Activated CD8-positive, alpha-beta memory T cell treated with anti-CD3 and anti-CD28 coated beads, Interleukin-2, amount 50 U/mL, for 4 hours (primary cell): ENCODE measurements at places on chromosomes 3 and 15.

GRCh38 chr3:100297784-100298183, 36.8 kb upstream of the NIT2 start:
- no peak for DNase-seq

DNA sequence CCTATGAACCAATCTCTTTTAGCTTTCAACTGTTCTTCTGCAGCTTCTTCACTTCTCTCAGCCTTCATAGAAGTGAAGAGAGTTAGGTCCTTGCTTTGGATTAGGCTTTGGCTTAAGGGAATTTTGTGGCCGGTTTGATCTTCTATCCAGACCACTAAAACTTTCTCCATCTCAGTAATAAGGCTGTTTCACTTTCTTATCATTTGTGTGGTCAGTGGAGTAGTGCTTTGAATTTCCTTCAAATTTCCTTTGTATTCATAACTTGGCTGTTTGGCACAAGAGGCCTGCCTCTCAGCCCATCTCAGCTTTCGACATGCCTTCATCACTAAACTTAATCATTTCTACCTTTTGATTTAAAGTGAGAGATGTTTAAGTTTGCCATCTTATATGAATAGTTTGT, 21.7 kb downstream of the DZIP1L start:
- DNase-seq: no peak

DNA sequence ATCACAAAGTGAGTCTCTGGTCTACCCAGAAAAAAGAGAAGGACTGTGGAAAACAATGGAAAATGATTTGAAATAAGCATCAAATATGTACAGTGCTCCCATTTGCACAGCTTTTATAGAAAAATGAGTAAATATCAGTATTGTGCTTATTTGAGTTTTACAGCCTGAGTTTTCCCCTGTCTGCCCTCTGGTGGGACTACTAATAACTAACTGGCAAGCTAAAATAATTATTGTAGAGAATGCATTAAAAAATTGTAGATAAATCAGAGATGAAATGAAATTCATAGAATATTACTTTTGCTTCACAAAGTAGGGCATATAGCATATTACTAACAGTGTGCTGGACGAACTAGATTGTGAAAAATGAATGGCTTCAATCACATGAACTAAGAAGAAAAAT, 287.1 kb downstream of the NAALADL2 start:
- no peak for DNase-seq

DNA sequence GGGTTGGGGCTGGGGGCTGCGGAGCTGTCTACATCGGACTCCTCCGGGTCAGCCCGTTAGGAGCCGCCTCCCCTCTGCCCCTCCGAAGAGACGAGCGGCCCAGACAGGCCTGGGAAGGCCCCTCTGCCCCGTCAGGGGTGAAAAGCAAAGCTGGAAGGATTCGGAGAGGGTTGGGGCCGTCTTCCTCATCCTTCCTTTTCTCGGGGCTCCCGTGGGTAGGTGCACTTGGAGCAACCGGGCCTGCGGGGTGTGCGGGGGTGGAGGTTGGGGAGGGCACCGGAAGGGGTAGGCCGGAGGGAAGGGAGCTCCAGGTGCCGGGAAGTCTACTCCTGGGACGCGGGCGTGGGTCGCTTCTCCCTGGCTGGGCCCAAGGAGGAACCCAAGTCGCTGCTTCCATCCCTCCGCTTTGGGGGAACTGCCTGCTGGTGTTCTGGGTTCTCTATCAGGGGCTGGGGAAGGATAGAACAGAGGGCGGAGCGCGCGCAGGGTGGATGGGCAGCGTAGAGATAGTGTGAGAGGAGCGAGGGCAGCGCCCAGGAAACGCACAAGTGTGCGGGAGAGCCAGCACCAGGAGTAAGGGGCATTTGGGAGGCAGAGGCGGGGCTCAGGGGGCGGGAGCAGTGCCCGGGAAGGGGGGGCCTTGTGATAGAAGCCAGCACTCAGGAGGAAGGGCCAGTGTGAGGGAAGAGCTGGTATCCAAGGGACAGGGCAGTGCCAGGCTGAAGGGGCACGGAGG, 590 bp downstream of the POLR2H start:
- peak; percentile 36 for DNase-seq

- DNase-seq: no peak
Measured at GRCh38 chr3:144894576-144894975, 923.0 kb downstream of the DIPK2A start.

DNA sequence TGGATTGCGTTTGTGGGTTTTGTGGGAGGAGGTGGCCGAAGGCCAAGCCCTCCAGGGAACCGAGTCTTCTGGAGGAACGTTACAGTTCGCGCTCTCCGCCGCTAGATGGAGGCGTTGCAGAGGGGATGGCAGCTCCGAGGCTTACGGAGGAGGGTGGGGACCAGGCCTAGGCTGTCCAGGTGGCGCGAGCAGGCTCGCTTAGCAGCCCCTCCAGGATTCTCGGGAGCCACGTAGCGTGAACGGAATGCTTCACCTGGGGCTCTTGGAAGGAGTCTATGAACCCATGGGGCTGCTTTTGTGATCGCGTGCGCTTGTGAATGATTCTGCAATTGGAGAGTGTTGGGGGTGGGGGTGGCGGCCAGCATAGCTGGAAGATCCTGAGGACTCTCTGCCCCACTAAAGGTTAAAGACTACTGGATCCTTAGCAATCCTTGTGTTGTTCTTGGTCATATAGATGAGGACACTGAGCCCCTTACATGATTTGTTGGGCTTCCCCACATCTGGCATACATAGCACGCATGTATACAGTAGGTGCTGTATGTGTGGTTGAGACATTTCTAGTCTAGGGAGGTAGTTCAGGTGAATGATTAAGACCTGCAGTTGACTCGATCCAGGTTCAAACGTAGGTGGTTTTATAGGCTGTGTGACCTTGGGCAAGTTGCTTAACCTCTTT, 25.7 kb downstream of the FAM3D start:
- DNase-seq: peak; percentile 37

- DNase-seq: no peak
Measured at GRCh38 chr3:115428841-115429240, 194.5 kb upstream of the GAP43 start.

DNA sequence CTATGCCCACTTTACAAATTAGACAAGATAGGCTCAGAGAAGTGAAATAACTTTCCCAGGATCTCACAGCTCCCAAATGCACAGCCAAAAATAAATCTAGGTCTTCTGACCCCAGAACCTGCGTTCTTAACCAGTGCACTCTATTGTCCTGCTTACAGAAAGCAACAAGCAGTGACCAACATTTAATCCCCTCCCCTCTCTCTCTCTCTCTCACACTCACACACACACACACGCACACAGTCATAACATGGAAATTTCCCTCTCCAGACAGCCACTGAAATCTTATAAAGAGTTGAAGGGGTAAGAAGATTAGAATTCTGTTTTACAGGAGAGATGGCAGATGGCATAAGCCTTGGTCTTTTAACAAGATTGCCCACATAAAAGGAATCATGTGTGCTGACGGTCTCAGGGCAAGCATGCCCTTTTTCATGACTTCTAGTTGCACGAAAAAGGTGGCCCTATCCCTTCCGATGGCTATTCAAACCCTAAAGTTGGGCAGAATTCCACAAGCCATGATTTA, 29.4 kb downstream of the EOGT start:
- DNase-seq: no peak

- DNase-seq: no peak
Measured at GRCh38 chr15:68518785-68519430, 59.9 kb upstream of the CORO2B start.

- DNase-seq: no peak
Measured at GRCh38 chr3:49135499-49135898, 2.6 kb upstream of the LAMB2 start.

DNA sequence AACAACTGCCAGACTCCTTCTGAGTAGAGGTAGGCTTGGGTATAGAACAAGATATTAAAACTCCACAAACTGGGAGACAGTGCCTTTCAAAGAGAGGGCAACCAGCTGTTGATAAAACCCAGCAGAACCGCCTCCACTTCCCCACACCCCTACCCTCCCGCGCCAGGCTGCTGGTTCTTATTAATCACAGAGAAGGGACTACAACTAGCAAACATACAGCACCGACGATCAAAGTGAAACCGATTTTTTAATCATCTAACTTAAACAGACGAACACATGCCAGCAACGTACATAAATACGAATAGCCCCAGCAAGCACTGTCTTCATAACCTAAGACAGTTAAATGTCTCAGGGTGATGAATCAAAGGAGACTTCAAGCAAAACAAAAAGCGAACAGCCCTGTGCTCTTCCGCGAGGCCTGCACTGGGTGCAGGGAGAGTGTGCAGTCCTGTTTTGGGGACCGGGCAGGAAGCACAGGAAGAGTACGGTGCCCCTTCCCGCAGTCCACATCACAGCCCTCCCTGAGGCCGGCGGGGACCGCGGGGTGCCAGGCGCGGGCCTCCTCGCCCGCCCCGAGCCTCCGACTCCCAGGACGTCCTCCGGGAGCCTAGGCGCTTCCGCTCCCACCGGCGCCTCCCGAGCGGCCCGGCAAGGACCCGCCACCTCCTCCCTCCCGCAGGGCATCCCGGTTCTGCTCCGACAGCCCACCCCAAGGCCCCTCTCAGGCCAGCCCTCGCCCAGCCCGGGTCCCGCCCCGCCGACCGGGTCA, 75.1 kb upstream of the VGLL4 start:
- DNase-seq: peak; percentile 54

- peak; percentile 31 for DNase-seq
Measured at GRCh38 chr3:171772427-171773056, 37.7 kb downstream of the PLD1 start.
